ENCODE measurements at places on chromosomes 2 and 18.
A peak's percentile ranks its signal among the peaks of the same experiment; 100 is the strongest.

DNA sequence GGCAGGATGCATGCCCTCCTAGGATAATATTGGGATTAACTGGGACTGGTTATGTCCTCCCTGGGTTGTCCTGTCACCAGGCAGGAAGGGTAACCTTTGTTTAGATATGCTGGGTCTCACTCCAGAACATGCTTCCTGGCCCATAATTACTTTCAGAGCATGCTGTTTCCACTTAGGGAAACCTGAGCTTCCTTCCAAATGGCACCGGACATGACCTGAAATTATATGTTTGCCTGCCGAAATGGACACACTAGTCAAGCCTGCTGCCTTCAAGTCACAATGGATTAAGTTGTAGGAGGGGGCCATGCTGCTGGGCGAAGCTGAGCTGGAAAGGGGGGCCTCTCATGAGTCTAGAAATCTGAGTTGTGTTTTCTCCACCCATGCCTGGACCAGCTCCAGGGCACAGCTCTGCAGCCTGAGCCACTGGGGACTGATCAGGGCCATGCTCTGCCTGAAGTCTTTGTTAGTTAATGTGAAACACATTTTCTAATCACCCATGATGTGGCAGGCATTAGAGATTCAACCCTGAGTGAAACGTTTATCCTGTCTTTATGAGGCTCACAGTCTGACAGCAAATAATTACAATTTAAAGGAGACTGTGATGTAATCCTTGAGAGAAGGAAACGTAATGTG, 273.3 kb downstream of the TNS1 start:
- DNase-seq, result no peak

DNA sequence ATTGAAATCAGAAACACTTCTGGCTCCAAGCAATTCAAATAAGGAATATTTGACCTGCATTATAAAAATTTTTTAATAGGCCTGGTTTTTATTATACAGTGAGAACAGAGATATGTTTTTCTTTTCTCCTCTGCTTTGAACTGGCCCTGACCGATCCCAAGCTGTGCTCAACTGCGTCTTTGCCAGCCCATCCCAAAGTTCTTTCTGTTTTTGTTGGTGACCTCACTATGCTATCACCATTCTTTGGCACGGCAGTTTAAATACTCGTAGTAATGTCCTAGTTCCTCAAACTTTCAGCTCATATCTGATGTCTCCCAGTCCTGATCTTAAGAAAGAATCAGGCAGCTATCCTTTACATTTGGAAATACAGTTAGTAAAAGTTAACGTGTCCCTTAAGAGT, 42.3 kb upstream of the NETO1 start:
- DNase-seq, result no peak

DNA sequence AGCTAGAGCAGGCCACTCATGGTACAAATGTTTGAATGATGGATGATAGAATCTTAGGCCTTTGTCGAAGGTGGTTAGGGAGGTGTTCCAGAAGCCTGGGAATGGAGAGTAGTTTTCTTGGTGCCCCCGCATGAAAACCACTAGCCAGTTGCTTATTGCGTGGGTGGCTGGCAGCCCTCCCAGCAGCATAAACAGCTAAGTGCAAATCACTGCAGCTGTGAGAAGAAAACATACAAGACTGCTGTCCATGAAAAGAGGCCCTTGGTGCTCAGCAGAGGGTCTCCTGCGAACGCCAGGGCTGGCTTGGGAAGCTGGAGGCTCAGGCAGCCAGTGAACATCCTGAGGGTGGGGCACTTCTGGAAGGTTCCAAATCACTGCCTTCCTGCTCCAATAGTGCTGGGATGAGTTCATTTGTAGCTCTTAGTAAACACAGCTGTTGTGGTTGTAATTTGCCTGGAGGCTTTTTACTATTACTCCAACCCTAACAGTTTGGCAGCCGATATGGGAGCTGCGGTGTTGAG, 118.8 kb downstream of the MGAT5 start:
- DNase-seq, result no peak

GRCh38 chr2:171529914-171530313, 7.6 kb downstream of the CYBRD1 start:
- no peak for DNase-seq

GRCh38 chr2:26682155-26682554, 10.4 kb upstream of the KCNK3 start:
- no peak for DNase-seq

GRCh38 chr2:150204451-150204850, 283.0 kb downstream of the RND3 start:
- no peak for DNase-seq

- no peak for DNase-seq
Observed at GRCh38 chr2:106827158-106827557, 58.8 kb downstream of the ST6GAL2 start.

- DNase-seq, result no peak
Observed at GRCh38 chr2:190511104-190511503, 23.4 kb downstream of the NEMP2 start.

DNA sequence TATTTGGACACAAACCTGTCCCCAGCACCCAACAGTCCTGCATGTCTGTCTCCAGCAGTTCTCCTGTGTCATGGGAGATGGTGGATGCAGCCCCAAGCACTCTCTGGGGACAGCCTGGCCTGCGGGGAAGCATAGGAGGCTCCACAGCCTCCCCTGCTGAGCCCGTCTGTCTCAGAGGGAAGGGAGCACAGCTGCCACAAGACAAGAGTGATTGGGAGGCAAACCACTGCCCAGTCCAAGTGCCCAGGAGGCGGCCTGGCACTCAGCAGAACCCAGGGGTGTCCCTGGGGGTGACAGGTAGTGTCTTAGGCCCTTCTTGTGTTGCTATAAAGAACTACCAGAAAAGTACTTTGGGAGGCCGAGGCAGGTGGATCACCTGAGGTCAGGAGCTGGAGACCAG, 211.2 kb upstream of the MYT1L start:
- no peak for DNase-seq

DNA sequence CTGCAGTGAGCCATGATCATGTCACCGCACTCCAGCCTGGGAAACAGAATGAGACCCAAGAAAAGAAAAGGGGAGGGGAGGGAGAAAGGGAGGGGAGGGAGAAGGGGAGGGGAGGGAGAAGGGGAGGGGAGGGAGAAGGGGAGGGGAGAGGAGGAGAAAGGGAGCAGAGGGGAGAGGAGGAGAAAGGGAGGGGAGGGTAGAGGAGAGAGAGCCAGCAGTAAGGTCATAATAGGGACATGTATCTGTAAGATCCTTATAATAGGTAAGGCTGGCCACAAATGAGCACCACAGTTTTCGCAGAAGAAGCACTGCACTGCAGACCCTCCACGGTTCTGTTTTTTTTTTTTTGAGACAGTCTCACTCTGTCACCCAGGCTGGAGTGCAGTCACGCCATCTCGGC, 62.6 kb downstream of the STPG4 start:
- DNase-seq, result no peak

- DNase-seq, result no peak
Observed at GRCh38 chr2:21406911-21407310, 283.1 kb downstream of the TDRD15 start.

GRCh38 chr2:85801871-85802270, 48.1 kb downstream of the ATOH8 start:
- DNase-seq, result no peak

DNA sequence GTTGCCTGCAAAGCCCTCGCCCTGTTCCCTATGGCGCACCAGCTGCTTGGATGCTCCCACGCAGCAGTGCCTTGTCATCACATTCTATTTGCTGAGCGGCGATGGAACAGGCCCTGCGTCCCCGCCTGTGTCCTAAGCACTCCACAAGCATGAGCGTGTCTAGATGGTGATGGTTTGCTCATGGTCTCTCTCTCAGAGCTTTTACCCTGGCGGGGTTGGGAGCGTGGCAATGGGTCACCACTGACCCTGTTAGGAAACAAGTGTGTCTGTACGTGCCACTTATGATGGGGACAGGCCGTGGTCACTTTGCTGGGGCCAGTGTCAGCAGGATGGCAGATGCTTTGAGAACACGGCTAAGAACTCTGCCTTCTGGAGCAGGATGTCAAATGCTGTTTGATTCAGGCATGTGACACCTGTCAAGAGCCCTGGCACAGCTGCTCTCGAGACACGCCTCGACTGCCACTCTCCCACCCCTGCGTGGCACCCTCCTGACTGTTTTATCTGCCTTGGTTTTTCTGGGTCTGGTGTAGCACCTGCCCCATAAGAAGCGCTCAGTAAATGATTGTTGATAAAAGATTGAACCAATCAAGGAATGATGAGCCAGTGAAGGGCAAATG, 44.2 kb downstream of the RRM2 start:
- no peak for DNase-seq

GRCh38 chr2:191905336-191905735, 58.4 kb upstream of the CAVIN2 start:
- DNase-seq, result no peak

- DNase-seq, result no peak
Observed at GRCh38 chr18:7438646-7439045, 128.5 kb upstream of the PTPRM start.

- no peak for DNase-seq
Observed at GRCh38 chr2:70381235-70381634, 79.4 kb upstream of the FAM136A start.

- no peak for DNase-seq
Observed at GRCh38 chr2:130334026-130334425, 8.7 kb upstream of the IMP4 start.

DNA sequence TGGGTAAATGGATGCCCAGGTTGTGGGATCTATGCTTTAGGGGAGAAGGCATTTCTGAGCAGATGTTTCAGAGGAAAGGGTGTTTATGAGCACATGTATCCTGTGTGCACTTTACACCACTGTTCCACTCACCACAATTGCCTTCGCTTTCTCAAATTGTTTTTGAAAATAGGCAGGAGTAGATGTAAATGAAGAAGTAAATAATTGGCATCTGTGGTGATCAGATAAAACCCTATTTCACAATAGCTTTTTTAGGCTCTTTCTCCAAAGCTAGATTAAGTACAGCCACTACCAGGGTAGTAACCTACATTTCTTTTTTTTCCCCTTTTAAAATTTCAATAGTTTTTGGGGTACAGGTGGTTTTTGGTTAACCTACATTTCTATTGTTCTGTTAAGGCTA, 40.6 kb downstream of the TMEM178A start:
- DNase-seq, result no peak

- DNase-seq, result peak; percentile 61
Observed at GRCh38 chr2:26772064-26773001, 8.2 kb downstream of the SLC35F6 start.

- no peak for DNase-seq
Observed at GRCh38 chr18:49847524-49847923, 34.2 kb upstream of the ACAA2 start.

DNA sequence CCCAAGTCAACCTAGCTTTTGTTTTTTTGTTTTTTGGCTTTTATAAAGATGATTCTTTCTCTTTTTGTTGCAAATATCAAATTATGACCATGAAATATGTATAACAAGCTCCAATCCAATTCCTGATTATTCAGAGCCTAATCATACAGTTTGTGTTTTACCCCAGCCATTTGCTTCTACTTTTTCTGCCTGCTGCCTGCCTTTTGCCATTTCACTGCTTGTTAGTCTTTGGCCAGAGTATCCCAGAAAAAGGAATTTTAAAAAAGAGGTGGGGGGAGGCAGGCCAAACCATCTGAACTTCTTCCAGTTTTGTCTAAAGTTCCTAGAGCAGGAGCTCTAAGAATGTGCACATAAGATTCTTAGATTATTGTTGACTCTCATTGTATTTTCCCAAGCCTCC, 211.9 kb upstream of the VRK2 start:
- no peak for DNase-seq

GRCh38 chr2:232979871-232980461, 33.1 kb downstream of the NGEF start:
- no peak for DNase-seq

DNA sequence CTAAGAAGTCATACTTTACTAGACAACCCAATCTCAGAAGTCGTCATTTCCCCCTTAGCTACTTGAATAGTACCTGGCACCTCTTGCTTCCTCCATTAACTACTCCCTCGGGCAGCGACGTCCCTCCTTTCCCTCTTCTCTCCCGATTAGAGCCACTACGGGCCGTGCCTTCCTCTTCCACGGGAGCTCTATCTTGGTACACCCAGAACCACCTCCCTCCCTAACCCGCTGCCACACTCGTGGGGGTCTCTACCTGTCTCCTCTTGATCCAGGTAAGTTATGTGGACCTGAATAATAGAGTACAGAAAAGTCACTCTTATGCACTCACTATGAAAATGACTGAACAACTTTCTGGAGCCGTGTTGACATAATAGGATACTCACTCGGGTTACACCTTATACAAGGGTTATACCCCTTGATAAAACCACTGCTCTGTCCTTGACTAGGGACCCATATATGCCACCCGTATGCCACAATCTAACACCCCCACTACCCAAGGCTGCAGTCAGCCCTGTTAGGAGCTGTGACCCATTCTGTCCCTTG, 595 bp upstream of the HDHD2 start:
- DNase-seq, result no peak

DNA sequence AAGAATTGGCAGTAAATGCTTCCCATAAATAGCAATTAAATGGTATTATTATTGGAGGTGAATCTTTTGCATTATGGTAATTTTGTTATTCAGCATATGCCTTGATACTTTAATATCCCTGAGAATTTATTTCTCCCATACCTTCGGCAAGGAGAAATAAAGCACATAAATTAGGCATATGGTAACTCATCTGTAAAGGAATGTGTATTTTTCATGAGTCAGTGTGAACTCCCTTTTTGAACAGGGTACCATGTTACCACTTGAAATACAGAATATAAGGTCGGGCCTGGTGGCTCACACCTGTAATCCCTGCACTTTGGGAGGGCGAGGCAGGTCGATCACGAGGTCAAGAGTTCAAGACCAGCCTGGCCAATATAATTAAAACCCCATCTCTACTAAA, 18.4 kb downstream of the METTL21A start:
- DNase-seq, result no peak

DNA sequence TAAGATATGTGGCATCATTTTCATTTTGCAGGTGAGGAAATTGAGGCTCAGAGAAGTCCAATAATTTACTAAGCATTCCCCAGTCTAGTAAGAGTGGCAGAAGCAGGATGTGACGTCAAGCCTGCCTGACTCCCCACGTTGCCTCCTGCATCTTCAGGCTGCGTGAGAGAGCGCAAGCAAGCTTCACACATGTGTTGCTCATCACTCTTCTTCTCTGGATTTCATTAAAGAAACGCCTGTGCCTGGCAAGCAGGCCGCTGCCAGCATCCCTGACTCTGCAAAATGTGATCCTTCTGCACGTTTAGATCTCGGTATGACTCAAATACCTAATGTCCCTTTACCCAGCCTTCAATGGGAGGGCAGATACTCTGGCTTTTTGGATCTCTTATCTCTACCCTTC, 96.8 kb downstream of the PRKCE start:
- DNase-seq, result no peak

DNA sequence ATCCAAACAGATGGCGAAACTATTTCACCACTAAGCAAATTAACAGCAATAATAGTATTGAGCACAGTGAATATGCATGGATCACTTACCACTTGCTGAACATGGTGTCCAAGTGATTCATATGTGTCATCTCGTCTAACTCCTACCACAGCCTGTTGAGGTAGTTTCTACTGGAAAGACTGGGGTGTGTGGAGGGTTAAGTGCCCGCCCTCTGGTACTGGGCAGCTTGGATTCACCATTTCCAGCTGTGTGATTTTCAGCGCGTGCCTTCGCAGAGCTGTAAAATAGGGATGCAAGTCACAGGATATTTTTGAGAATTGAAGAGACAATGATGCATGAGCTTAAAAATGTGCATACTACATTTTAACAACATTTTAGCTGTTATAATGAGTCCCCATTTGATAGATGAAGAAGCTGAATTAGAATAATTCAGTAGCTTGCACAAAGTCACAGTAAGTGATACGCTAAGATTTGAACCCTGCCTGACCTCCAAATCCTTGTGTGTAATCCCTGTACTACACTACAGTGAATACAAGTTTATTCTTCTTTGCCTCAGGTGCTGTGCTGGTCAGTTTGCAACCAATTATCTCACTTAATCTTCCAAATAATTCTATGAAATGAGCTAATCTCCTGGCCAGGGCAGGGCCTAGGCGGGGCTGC, 75.2 kb upstream of the SIX2 start:
- no peak for DNase-seq

Measured in cerebellar nuclear complex (tissue), 1 donor.